Activated naive CD4-positive, alpha-beta T cell treated with Interleukin-2 at 50 U/mL for 16 hours (primary cell): ENCODE measurements at places on chromosomes 6 and 20.
A peak's percentile ranks its signal among the peaks of the same experiment; 100 is the strongest.

- peak; percentile 64 for DNase-seq
These were observed 100.1 kb upstream of the AGPAT4 start for GRCh38 chr6:161373905-161374451.

DNA sequence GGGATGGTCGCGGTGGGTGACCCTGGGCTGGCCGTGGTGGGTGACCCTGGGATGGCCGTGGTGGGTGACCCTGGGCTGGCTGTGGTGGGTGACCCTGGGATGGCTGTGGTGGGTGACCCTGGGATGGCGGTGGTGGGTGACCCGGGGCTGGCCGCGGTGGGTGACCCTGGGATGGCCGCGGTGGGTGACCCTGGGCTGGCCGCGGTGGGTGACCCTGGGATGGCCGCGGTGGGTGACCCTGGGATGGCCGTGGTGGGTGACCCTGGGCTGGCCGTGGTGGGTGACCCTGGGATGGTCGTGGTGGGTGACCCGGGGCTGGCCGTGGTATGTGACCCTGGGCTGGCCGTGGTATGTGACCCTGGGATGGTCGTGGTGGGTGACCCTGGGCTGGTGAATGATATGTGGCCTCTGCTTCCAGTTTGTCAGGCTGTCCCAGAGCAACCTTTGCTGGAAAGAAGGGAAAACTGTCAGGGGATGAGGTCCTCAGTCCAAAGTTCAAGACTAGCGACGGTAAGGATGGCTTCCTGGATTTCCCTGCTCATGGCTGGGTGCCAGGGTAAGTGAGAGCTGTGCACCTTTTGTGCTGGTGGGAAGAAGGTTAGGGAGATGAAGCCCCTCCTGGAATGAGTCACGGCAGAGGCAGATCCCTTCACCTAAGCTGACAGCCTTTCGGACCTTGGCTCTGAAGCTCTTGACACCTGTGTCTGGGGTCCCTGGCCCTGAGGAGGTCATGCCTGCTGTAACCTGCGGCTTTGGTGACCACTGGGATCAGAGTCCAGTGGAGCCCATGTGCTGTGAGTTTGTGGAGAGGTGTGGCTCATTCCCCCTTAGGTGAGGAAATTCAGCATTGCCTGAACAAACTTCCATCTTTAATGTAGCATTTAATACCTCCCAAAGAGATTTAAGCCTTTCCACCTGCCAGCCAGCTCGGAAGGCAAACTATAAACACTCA is 19.1 kb upstream of the PCMTD2 start:
- no peak for DNase-seq

- DNase-seq, result no peak
These were observed 1289.1 kb upstream of the ADGRB3 start for GRCh38 chr6:67345946-67346345.

DNA sequence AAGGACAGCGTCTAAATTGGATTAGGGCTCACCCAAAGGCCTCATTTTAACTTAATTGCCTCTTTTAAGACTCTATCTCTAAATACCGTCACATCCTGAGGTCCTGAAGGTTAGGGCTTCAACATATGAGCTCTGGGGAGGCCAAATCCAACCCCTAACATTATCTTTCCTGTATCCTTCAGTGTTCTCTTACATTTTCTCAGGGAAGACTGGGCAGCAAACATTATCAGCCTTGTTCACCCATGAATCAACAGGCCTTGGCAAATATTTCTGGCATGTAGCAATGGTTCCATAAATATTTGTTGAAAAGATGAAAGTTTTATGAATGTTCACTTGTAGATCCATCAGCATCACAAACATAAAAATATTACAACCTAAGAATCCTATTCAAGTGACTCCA is 24.6 kb upstream of the FOXF2 start:
- no peak for DNase-seq

DNA sequence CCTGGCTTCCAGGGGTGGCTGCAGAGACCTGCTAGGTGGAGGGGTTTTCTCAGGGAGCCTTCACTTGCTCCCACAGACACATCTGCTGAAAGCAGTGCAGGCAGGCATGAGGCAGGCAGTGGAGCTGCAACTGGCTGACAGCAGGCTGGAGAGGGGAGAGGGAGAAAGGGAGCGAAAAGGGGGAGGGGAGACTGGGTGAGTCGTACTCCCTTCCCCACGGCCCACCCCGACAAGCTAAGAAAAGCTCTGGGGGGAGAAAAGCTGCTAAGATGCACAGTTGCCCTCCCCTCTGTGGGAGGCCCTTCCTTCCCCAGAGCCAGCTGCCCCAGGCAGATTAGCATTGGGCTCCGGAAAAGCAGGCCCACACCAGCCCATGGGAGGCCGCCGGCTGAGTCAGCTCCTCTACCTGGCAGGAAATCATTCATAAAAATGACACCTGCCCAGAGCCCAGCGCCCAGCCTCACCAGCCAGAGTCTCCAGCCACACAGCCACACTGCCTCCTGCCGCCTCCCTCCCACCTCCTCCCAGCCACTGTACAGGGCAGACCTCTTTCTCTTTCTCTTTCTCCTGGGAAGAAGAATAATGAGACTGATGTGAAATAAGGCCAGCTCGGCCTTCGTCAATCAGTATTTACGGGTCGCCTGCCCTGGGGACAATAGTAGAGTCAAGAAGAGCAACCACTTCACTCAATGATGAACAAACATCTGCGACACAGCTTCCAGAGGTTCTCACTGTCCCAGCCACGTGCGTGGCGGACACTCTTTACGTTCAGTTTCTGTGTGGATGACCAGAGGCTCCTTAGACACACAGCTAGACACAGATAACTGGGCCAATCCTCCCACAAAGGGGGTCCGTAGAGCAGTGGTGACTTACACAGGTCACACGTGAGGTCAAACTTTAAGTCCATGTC is 7.7 kb upstream of the C20orf203 start:
- no peak for DNase-seq

- no peak for DNase-seq
These were observed 229.4 kb downstream of the ANKRD60 start for GRCh38 chr20:57998981-57999464.

DNA sequence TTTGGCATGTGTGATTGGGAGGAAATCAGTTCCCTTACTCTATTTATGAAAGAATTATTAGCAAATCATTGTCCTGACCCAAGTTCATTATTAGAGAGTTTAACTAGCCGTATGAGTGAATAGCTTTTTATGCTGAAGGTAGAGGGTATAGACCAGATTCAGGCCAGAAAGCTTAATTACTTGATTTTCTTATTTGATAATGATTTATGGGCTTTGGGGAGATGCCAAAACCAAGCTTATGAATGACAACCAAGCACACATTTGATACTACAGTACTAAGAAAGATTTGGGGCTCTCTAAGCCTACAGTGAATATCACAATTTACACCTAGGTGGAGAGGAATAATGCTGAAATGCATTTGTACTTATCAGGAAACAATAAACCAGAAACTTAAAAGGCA is 193.2 kb downstream of the ARHGAP18 start:
- DNase-seq, result no peak
